Stimulated activated CD8-positive, alpha-beta memory T cell treated with anti-CD3 and anti-CD28 coated beads, Interleukin-15, amount 100 ng/mL, for 24 hours (primary cell): ENCODE measurements at places on chromosomes 1 and 21.

GRCh38 chr21:42535602-42536171 is 22.0 kb downstream of the SLC37A1 start:
- no peak for DNase-seq

GRCh38 chr21:43362321-43362791 is 64.6 kb downstream of the SIK1 start:
- peak; percentile 31 for DNase-seq

DNA sequence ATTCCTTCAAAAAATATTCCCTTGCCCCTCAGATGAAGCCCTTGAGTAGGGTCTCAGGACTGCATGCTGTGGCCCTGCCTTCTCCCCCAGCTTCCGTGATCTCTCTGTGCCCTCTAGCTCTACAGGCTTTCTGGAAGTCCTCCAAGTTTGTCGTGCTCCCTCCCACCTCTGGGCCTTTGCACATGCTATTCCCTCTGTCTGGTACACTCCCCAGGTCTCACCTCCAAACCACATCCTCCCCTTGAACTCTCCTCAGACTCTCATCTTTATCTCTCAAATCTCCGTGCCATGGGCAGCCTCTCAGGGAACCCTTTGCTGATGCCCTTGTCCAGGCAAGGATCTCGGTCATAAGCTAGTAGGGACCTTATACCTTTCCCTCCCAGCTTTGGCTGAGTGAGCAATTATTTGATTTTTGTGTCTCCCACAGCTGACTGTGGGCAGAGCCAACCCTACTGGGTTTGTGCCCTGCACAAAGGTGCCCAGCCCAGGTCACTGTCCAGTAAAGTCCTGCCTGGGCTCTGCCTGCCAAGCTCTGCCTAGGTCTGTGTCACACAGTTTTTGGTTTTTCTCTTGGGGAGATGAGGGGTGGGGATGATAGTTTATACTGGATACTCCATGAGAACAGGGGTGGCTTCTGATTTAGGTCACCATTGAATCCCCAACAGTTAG is 188.1 kb downstream of the ZNF281 start:
- no peak for DNase-seq

GRCh38 chr1:229066591-229066990 is 204.3 kb upstream of the RAB4A start:
- no peak for DNase-seq

- no peak for DNase-seq
Observed at GRCh38 chr1:6975331-6976043, 190.2 kb downstream of the CAMTA1 start.

GRCh38 chr1:151472856-151473731 is 13.8 kb upstream of the POGZ start:
- no peak for DNase-seq

- no peak for DNase-seq
Observed at GRCh38 chr1:175862408-175862807, 119.0 kb upstream of the TNR start.

- DNase-seq = no peak
Observed at GRCh38 chr1:2344121-2344681, 47.2 kb downstream of the MORN1 start.

DNA sequence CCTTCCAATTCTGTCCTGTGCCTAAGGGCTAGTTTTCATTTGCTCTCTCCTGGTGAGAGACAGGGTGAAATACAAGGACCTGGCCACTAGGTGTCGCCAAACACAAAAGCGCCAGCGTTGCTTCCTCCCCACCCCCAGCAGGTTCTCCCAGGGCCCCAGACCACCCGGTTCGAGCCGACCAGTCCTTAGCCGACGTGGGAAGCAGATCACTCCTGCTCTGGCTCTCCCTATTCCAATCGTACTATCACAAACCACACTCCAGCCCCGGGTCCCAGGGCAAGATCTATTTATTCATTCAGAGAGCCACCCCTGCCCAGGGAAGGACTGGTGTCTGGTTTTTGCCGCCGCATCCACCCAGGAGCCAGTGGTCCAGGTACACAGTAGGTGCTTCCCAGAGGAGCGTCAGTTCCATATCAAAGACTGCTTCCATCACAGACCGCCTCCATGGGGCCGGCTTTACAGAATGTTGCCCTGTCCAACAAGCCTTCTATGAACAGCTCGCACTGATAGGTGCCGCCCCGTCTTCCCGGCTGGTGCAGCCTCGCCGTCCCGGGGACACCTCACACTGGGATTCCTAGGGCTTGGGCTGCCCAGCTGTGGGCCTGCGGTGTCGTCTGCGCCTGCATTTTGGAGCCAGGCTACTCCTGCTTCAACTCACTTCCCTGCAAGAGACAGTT is 35.0 kb downstream of the CTNNBIP1 start:
- peak; percentile 55 for DNase-seq

- no peak for DNase-seq
Observed at GRCh38 chr21:33495743-33496142, 4.2 kb upstream of the DNAJC28 start.

- DNase-seq = no peak
Observed at GRCh38 chr1:181021159-181021558, 1.5 kb downstream of the STX6 start.

DNA sequence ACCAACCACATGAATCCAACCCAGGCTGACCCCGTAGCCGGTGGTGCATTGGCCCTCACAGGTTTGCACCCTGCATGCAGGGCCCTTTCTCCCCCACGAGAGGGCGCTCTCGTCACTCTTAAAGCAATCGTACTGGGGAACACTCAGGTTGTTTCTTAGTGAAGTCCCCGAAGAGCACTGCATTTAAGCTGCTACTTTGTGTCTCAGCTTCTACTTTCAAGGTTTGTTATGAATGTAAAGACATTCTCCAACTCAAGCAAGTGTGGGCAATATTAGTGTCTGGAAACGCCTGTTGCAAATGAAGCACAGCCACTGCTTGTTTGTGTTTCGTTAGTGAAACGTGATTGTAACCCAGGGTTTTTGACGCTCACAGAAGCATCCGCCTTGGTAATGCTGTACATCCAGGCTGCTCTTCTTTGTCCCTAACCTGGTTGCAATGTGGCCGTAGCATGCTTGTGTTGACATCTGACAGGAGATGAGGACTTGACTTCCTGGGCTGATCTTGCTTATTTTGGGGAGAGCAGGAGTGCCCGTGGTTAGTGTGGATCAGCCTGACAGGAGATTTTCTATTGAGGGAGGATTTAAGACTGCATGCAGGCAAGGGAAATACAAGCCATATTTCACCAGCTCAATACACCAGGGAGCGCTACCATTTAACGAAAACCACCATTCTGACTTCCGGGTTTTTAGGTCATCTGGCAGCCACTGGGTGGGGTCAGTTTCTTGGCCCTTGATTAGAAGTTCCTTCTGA is 79.8 kb downstream of the ST6GALNAC3 start:
- peak; percentile 63 for DNase-seq

GRCh38 chr1:21593231-21593630 is 75.9 kb downstream of the RAP1GAP start:
- DNase-seq = no peak

GRCh38 chr1:56436912-56437417 is 142.4 kb downstream of the PLPP3 start:
- no peak for DNase-seq

- DNase-seq = no peak
Observed at GRCh38 chr1:216670118-216670883, 52.9 kb downstream of the ESRRG start.

DNA sequence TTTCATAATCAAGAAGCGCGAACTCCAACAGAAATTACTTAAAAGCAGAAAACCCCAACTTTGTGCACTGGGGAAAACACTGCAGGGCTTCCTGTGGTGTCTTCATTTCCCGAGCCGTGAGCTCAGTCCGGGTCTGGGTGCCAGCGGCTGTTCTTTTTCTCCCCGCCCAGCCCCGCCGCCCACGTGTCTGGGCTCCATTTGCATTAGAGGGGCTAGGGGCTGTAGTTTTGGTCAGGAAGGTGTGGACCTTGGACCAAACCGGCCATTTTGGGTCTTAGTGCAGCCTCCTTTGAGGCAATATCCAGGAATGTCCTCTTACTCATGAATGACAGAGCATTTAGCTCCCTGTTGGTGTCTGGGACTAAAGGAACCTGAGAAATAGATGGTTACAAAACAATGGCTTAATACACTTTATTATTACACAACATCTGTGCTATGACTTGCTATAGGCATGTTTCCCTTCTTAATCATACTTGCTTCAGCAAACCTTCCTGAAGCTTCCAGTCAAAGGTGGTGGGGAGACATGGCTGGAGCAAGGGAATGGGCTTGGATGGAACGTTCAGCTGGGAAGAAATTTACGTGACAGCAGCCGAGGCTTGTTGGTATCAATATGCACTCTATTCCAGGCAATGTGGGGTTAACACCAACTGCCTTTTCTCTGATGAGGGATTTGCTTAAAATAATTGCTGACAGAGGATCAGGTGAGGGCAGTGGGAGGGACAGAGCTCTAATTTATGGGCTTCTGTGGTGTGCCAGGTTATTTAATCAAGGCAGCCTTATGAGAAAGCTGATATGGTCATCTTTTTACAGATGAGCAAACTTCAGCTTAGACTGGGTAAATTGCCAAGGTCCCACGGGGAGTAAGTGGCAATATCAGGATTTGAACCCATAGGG is 1.1 kb downstream of the AGTRAP start:
- DNase-seq = no peak

DNA sequence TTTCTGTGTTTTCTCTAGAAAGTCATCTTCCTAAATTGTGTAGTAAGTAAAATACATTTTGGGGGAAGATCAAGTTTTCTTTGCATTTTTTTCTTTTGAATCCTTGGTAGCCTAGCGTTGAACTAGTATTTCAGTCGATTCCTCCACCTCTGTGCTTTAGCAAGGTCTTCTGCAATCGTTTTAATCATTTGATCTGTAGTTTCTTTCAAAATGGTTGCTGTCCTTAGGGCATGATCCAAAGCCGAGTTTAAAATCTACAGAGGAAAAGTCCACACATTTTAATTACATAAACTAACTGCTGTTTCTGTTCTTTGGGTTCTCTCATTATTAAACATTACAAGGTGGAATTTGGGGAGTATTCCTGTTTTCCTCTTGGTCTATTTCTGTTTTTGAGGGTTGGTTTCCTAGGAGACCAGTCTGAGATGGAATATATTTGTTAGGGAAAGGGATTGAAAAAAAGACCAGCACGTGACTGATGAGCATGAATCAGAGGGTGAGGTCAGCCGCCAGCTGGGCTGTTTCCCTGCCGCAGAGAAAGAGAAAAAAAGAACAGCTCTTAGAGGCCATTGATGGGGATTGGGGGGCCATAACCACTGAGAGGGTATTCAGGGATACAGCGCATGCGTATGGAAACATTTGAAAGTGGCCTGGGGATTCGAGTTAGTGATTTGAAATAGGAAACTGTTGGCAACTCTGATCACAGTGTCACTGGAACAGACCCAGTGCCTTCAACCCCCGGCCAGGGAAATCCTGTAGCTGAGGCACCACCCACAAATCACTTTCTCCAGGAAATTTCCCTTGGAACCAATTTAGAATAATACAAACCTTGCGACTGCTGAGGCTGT is 40.6 kb downstream of the AKNAD1 start:
- DNase-seq = no peak

- DNase-seq = no peak
Observed at GRCh38 chr21:31338908-31339368, 5.1 kb downstream of the TIAM1 start.

GRCh38 chr1:248627971-248628844 is 6.7 kb downstream of the OR2T11 start:
- DNase-seq = no peak
